CD4-positive, alpha-beta T cell treated with Interleukin-17A for 1 hour (primary cell): ENCODE measurements at places on chromosomes 3 and 15.
A peak's percentile ranks its signal among the peaks of the same experiment; 100 is the strongest.

DNA sequence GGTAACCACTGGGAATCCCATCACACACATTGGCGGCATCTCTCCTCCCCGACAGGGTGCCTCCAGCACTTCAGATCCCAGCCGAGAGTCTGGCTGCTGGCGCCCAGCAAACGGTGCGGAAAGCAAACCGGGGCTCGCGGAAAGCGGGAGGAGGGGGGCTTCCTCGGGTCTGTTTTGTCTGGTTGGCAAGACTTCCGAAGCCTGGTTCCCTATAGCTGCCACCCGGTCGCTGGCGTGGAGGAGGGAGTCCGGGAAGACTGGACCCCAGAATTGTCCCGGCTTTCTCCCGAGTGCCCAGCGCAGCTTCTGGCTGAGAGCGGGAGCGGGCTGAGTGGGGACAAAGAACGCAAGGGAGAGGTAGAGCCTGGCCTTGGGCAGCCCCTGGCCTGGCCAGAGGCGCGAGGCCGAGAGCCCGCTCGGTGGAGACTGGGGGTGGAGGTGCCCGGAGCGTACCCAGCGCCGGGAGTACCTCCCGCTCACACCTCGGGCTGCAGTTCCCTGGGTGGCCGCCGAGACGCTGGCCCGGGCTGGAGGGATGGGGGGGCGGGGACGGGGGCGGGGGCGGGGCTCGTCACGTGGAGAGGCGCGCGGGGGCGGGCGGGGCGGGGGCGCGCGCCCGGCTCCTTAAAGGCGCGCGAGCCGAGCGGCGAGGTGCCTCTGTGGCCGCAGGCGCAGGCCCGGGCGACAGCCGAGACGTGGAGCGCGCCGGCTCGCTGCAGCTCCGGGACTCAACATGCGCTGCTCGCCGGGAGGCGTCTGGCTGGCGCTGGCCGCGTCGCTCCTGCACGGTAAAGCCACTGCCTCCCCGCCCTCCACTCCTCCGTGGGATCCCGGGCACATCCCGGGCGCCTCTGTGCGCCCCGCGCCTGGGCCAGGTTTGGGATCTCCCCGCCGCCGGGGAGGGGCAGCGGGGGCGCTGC, at the start of gene CHRNA7:
Gene CHRNA7, plus strand, starts transcription at position 654 of the 920 bp plus-strand sequence. Its CDS starts 80 bp downstream, at position 734.
- peak; percentile 9 for DNase-seq

DNA sequence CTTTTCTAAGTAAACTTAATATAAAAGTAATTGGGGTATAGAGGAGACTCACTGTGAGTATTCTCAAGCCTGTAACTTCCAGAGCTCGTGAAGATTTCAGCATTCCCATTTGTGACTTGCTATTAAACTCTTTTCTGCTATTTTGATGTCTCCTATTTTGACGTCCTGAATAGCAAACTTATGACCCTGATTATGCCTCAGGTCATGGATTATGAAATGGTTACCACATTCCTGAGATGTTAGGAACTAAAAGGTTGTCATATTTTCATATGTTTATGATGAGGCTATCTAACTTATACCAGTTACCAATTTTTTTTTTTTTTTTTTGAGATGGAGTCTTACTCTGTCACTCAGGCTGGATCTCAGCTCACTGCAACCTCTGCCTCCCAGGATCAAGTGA, 105.5 kb downstream of the ATG7 start:
- DNase-seq: no peak

DNA sequence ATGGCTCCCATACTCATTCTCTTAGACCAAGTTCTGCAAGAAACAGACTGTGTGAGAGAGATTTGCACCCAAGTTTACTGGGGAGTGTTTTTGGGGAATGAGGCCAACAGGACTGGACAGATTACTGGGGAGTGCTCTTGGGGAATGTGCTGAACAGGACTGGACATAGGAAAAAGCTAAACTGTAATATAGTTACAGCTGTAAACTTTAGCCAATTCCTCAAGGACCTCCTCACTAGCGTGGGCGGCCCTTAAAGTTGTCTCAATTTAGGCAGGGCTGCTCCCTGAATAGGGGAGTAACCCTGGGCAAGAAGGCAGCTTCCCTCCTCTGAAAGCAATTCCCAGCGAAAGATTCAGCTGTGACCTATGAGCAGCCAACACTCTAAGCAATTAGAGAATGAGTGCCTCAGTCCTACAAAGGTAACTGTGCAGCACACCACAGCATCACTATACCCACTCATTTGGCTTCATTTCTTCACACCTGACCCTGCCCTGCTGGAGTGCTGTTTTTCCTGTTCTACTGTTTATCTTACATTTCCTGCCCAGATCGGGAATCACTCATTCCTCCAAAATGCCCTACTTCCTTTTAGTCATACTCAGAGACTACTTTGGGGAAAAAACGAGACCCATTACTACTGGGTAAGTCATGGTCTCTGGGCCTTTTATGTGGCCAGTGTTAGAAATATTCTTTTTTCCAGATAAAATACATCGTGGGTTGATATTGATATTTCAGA, 41.3 kb upstream of the TRIM42 start:
- DNase-seq: no peak

GRCh38 chr3:72186400-72186855, 401.5 kb upstream of the PROK2 start:
- no peak for DNase-seq

DNA sequence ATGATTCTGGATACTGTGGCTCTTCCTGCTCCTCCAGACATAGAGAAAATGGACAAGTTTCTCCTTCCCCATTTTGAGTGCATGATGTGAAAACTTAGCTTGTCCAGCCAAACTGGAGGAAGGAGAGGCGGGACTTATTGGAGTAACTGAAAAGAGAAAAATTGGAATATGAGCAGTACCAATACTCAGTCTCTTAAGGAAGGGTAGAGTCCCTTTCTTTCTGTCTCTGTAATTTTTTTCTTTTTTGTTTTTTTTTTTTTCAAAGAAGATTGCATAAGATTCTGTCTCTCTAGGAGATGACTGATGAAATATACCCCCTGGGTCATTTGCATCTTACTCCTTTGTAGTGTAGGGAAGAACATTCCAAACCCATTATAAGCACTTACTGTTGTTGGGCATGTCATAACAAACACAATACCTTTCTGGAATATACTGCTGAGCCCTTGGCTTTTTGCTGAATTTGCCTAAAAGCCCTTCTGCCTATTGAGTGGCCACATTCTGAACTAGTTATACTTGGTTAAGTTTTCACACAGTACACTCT, 498.1 kb upstream of the TPRG1 start:
- no peak for DNase-seq

DNA sequence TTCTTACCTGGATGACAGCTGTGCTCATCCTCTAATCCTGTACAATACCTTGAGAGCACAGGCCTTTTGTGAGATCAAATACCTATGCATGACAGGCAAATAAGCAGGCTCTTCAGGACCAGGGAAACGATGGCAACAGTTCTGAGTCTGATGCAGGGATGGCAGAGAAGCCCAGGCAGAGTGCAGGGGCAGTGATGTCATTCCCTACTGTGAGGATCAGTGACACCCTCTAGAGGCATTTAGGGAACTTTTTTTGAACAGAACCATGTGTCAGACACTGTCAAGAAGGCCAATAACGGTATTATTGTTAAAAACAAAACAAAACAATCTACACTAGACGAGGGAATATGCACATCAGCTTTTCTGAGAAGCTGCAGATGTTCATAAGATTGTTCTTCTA, 314.8 kb upstream of the CTDSPL start:
- no peak for DNase-seq

DNA sequence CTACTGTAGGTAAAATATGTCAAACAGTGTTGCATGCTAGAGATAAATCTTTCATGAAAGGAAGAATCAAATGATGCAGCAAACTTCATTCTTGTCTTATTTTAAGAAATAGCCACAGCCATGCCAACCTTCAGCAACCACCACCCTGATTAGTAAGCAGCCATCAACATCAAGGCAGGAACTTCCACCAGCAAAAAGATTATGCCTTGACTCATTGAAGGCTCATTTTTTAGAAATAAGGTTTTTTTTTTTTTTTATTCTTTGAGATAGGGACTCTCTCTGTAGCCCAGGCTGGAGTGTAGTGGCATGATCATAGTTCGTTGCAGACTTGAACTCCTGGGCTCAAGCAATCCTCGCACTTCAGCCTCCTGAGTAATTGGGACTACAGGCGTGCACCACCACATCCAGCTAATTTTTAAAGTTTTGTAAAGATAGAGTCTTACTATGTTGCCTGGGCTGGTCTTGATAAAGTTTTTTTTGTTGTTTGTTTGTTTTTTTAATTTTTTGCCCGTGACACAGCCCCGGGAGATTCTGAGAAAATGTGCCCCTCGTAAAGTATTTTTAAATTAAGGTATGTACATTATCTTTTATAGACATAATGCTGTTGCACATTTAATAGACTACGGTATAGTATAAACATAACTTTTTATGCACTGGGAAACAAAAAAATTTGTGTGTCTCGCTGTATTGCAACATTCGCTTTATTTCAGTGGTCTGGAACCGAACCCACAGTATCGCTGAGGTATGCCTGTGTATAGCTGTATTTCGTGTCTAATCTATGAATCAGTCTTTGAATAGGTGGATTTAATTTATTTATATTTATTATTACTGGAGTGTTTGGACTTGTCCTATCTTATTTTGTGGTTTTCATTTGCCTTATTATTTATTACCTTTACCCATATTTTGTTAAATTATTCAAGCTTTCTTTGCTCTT, 23.3 kb downstream of the SNRK start:
- DNase-seq: no peak

- no peak for DNase-seq
These were observed 167.1 kb upstream of the PLSCR5 start for GRCh38 chr3:146772211-146772743.

GRCh38 chr15:62976301-62976881, 66.2 kb upstream of the TPM1 start:
- no peak for DNase-seq

DNA sequence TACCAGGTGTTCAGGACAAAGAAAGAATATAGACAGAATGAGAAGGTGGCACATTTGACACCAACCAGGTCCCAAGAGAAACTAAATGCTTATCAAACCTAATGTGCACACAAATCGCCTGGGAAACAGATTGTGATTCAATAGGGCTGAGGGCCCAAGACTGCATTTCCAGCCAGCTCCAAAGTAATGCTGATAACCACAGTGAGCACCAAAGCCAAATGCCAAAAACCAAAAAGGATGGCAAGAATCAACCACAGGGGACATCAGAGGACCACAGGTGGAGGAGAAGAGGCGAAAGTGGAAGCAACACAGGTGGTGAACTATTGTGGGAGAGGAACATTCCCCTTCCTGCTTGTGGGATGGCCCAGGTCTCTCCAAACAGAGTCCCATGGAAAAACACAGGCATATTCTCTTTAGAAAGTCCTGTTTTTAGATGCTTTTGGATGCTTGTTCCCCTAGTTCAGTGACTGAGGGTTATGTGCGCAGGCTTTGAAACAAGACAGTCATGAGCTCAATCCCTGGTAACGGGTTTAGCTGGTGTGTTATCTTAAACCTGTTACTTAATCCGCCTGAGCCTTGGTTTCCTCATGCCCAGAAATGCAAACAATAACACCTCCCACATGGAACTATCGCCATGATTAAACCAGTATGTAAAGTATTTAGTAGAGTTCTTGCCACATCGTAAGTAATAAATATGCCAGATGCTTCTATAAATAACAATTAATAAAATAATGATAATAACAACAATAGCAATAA, 241.7 kb downstream of the ATP8B4 start:
- no peak for DNase-seq

DNA sequence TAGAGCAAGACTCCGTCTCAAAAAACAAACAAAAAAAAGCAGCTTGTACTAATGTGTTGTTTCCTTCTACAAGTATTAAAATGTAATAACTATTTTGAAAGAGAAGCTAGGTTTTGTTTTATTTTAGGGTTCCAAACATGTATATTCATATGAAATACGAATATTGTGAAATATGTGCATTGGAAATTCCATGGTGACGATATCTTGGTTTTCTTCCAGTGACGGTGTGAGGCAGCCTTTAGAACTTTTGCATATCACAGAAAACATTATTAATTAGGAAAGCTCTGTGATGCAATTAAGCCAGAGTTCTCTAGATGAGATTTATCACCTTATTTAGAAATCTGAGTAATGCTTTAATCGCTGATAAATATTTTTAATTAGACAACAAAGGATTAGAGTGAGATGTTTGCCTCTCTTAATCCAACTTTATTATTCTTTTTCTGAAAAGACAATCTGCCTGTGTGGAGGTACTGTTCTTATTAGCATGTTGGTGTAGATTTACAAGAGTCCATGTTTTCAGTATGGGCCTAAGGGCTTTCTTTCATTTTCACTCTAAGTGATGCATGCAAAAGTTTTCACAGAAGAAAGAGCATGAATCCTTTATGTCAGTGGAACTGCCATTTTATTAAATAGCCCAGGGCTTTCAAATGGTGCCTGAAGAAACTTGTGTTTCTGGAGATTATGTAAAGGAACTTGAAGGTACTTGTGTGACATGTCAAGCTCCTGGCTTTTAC, 37.7 kb upstream of the SAMMSON start:
- DNase-seq: no peak

GRCh38 chr3:131962982-131963381, 71.8 kb downstream of the CPNE4 start:
- DNase-seq: no peak

- DNase-seq: no peak
These were observed 993 bp downstream of the STXBP5L start for GRCh38 chr3:120908795-120909601.
